Activated gamma-delta T cell (primary cell): ENCODE measurements at places on chromosomes 11 and 22.

DNA sequence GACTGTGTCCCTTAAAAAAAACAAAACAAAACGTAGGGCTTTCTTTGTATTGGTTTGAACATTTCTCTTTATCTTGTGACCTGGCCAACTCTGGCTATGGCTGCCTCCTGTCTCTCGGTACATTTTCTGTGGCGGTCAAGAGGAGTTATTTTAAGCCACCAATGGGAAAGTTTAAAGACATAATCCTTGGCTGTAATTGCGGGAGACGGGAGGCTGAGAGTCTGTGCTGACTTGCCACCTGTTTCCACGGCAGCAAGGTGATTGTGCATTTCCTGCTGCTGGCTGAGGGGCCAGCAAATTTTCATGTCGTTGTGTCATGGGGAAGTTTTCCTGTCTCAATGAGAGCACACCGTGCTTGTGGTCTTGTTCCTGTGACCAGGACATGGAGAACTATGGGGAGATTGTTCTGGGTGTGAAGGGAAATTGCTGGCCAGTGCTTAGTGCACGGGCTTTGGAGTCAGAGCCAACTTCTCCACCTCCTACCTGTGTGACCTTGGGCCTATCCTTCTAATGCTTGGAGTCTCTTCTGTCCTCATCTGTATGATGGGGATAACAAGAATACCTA, 11.0 kb downstream of the PTPRJ start:
- no peak for DNase-seq

DNA sequence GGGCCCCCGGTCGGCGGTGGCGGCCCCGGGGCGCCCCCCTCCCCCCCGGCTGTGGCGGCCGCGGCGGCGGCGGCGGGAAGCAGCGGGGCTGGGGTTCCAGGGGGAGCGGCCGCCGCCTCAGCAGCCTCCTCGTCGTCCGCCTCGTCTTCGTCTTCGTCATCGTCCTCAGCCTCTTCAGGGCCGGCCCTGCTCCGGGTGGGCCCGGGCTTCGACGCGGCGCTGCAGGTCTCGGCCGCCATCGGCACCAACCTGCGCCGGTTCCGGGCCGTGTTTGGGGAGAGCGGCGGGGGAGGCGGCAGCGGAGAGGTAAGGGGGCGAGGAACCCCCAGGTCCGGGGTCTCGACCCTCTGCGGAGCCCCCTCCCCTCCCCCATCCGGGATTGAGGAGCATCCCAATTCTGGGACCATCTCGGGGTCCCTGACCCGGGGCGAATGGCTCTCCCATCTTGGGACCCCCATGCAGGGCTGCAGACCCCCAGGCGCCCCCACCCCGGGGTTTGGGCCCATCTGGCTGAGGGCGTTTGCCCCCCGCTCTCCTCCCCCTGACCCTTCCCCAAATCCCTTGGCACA, 431 bp downstream of the KMT2A start:
- DNase-seq = peak; percentile 70

DNA sequence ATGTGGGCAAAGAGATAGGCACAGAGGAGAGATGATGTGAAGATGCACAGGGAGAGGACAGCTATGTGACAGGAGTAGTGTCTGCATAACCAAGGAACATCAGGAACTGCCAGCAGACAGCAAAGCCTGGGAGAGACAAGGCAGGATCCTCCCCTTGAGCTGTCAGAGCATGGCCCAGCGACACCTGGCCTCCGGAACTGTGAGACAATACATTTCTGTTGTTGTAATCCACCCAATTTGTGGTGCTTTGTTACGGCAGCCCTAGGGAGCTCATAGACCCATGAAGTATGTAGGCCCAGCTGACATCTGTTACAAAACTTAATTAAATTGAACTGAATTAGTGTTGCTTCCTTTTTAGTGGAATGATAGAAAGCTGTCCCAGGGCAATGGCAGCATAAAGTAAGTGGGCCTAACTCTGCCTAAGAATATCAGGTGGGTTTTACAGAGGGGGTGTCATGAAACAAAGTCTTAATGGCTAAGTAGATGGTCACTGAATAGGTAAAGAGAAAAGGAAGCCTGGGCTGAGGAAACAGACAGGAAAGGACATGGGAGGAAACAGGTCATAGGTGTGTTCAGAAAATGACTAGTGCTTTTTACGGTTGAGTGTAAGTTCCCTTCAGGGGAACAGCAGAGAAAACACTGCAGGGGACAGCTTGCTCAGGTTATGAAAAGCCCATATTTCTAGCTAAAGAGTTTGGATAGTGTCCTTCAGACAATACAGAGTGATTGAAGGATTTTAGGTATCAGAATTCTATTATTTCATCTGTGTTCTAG, 24.8 kb downstream of the RASSF10 start:
- no peak for DNase-seq

DNA sequence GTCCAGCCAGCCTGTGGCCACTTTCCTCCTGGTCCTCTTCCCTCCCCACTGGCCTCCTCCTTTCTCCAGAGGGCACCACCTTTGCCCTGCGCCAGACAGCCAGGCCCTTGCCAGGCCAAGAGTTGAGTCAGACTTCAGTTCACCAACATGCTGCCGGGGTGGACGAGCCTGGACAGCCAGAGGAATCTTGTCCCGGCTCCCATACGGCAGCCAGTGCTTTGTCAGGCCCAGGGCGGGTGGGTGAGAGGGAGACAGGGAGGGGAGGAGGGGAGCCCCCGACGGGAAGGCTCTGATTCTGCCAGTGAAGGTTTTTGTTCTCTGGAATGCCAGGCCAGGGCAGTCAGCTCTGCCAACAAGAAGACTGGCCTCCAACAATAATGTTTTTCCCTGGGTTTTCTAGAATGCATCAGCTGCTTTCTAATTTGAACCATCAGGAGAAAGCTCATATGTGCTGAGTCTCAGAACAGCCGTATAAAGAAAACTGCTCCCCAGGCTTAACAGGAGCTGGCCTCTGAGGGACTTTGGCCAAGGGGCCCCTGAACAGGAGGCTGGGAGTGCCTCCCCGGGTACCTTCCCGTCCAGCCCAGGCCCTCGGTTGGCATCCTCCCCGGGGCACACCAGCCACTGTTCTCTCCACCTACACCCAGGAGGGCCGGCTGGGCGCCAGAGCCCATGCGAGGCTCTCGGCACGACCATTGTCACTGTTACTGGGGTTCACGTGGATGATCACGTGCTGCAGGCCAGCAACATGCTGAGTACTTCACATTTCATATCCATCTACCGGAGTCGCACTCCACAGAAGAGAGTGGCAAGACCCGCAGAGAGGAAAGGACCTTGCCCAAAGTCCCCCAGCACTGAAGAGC, 28.6 kb downstream of the LIF start:
- no peak for DNase-seq

- no peak for DNase-seq
Observed at GRCh38 chr11:6799402-6799801, at the start of gene OR6A2. OR6A2 (minus strand) TSS chr11:6799689; CDS start chr11:6795708, 3,981 bp downstream.

DNA sequence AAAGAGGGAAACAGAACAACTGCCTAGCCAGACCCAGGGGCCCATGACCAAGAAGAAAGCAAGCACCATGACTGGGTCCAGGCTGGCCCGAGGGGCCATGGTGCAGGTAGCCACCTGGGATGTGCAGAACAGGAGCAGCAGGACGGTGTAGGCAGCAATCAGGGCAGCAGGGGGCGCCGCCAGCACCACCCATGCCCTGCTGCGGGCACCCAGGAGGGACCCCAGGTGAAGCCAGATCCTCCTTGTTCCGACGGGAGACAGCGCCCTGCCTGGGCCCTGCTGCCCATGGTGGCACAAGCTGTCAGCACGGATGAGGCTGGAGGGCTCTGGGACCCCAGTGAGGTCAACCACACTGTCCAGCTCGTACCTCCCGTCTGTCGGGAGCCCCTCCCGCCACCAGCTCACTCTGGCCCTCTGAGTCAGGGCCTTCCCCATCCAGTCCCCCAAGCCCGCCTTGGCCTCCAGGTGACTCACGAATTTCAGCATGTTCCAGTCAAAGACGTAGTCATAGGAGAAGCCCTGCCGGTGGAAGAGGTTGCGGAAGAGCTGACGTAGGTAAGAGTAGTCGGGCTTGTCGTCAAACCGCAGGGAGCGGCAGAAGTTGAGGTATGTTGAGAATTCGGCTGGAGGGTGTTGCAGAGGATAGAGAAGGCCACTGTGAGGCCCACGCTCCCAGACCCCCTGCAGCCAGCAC, 18.8 kb downstream of the CSNK1E start:
- no peak for DNase-seq

DNA sequence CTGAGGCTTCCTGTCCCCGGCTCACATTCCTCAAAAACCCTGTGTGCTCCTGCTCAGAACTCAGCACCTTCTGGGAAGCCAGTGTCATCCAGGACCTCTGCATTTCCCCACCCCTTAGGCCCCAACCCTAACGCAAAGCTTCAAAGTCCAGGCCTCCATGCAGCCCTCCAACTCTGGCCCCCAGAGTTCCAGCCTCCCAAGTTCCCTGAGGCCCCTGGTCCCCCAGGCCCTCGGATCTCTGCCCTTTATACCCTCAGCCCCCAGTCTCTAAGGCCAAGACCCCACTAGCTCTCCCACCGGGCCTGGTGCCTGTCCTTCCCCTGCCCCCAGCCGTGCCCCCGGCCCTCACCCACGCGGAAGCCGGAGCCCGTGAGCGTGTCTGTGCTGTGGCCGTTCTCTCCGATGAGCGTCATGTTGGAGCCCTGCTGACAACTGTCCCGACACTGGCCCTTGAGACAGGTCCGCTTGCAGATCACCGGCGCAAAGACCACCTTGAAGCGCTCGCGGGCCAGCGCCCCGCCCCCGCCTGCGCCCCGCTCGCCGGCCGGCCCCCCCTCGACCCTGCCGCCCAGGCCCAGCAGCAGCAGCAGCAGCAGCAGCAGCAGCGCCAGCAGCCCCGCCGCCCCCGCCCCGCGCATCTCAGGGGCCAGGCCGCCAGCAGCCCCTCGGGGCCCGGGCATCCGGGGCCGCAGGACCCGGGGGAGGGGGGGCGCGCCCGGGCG, 718 bp downstream of the LTBP3 start:
- no peak for DNase-seq

DNA sequence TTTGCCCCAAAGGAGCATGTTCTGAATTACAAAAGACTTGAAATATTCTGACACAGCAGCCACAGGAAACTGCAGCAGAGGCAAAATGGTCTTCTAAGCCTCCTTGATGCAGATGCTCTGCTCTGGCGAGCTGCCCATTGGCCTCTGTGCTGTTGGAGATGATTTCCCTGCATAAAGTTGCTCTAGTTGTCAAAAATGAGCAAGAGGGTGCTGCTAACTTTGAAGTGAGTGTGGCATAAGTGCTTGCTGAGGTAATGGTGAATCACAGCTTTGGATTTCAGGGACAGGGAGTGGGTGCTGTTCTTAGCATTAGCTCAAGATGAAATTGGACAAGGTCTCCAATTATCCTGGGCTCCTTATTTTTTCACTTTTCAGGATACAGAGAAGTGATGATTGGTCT, 435.4 kb downstream of the TMEM135 start:
- DNase-seq = no peak

DNA sequence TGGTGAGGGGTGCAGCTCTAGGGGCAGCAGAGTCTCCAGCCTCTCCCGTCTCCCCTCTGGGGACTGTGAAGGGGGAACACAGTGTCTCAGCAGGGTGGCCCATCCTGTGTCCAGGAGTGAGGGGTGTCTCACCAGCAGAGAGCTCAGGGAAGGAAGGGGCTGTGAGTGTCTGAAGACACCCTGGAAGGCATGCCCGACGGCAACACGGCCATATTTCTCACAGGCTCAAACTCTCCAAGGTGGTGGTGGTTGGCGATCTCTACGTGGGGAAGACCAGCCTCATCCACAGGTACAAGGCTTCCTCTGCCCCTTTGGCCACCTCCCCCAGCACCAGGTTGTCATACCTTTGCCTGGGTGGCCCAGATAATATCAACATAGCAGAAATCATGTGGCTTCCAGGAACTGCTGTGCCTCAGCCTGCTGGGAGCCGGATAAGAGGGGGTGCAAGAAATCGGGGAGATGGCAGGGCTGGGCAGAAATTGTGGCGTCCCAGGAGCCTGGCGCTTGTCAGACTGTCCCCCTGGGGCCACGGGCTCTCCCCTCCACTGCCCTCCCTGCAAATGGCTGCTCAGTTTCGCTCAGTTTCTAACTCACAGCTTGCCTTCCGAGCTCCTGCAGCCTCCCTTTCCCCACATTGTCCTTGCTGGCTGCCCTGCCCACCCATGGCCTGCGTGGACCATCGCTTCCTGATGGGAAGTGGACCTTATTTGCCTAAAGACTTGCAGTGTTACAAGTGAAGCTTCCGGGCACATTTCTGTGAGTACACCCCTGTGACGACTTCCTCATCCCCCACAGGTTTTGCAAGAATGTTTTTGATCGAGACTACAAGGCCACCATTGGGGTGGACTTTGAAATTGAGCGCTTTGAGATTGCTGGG, 7.2 kb downstream of the RAB36 start:
- no peak for DNase-seq

GRCh38 chr11:11774928-11775327, 66.8 kb upstream of the USP47 start:
- DNase-seq = no peak

DNA sequence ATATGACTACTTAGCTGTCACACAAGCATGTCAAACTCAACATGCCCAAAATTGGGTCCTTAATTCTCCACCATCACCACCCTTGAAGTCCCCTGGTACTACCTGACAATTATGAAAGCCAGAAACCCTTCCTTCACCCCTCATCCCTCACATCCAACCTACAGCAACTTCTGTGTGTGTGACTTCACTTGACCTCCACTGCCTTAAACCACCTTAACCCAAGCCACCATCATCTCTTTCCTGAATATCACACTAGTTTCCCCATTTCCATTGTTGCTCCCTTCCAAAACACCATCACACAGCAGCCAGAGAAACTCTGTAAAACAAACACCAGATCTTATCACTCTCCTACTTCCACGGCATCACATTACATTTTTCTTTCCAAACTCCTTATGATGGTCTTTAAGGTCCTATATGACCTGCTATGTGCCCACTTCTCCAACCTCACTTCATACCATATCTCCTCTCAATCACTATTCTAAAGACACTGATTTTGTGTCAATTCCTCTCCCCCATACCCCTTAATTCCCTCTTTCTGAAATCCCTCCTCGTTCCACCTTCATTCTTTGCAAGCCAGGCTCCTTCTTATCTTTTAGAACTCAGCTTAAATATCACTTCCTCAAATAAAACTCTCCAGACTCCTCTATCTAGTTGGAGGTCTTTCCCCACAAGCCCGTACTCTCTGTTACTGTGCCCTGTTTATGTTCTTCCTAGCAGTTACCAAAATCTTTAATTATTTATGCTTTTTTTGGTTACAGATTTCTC, 124.9 kb downstream of the RBFOX2 start:
- no peak for DNase-seq

GRCh38 chr22:35174401-35175038, 82.8 kb upstream of the HMGXB4 start:
- DNase-seq = no peak

DNA sequence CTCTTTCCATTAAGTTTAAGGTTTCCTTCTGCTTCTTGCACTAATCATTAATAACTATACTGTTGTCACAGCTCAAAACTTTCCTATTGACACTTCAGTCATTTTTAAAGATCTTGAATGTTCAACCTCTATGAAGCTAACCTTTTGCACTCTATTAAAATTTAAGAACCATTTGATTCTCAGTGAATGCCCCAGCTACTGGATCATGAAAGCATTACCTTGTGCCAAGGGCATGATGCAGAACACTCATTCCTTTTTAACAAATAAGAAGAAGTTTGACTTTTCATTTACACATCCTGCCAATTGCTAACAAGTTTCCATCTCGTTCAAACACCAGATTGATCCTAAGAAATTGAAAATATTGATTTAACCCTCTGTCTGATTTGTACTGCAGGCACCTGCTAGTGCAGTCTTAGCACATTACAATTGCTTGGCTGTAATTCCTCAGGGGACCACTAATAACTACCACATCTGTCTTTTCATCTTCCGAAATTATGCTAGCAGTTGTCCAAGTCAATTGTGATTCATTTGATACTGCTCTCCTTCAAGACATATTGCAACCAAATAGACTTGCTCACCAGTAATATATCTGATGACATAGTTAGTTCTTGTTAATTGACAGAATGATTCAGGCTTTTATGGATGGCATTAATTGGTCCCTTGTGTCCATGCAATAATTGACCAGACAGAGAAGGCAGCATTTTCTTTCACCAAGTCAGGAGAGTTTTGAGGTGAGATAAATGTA, 158.4 kb downstream of the TEAD1 start:
- no peak for DNase-seq
